ENCODE measurements at places on chromosomes 5 and 9.

DNA sequence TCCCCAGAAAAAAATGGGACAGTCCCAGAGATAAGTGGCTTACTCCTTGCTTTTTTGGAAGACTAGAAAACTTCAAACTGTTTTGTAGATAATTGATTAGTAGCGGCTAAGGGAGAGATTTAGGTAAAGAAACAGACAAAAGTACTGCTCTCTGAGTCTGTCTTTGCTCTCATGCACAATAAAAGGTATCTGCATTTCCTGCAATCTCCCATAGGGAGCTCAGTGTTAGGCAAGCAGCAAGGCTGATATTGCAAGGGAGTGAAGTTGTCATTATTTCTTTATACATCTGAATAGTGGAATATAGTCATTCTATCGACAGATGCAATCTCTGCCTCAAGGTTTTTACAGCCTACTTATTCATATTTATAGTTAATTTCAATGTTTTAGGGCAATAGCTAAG lies 54.9 kb upstream of the CAMK4 start:
- no peak for DNase-seq

DNA sequence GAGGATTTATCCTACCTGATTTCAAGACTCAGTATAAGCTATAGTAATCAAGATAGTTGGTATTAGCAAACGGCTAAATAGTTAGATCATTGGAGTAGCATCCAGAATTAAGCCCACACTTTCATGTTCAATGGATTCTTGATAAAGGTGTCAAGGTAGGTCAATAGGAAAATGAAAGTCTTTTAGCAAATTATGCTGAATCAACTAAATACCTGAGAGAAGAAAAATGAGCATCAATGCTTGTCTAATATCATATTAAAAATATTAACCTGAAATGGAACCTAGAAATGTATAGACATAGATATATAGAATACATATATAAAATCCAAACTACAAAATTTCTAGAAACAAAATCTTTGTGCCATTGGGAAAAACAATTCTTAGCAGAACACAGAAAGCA lies 685.6 kb downstream of the DTWD2 start:
- DNase-seq = no peak

GRCh38 chr5:128083811-128084227 lies 253 bp downstream of the SLC12A2 start:
- DNase-seq = no peak

GRCh38 chr9:127707766-127708165 lies 978 bp downstream of the CFAP157 start:
- DNase-seq = peak; percentile 73

DNA sequence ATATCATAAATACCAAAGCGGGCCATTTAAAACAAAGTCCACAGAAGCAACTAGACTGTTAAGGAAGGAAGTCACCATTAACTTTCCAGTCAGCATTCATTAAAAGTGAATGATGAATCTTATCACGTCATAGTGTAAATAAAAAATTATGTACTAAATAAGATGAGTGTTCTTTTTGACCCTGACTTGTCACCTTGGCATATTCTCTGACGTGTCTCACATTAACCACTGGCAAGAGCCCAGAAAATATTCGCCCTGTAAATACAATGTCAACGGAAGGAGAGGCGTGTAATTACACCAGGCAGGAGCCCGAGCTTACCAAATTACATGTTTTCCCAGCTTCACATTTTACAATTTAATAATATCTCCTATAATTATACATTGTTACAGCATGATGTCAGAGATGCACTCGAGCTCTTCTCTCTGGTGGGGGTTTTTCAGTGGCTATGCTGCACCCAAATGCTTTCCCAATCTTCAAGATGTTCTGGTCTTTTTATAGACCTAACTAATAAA lies 29.3 kb upstream of the UBE2QL1 start:
- no peak for DNase-seq

DNA sequence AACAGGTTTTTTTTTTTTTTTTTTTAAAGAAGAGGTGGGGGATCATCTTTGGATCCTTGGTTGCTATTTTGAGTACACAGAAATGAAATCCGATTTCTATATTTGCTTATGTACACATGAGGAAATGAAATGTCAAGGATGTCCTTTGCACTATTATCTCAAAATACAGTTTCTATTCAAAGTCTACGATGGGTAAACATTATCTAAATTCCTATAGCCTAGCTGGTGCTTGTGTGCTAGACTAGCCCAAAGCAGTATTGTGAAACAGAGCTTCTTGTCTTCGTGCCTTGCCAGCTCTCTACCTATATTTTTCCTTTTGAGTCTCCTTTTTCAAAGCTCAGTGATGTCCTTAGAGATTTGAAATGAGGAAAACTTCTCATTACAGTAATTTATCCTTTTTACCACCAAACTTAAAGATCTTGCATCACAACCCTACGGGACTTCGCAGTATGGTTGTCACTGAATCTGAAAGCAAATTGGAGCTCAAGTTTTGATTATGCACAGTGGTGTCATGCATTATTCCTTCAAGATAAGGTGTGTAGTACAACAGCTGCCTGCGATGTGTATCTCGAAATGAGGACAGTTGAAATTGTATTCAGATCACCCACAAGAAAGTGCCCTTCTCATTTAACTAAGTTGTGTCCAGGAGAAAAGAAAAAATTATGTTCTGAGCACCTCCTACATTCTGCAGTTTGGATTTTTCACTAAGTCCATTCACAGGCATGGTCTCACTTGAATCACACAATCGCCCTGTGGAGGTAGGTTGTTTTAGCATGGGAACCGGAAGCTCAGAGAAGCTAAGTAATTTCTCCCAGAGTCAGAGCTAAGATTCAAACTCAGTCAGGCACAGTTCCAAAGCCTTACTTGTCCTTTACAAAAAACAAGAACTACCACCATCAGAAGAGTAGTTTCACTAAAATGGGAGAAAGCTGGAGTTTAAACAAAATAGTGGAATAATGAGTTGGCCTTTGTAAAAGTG lies 379.0 kb downstream of the GLIS3 start:
- DNase-seq = no peak

- DNase-seq = no peak
Observed at GRCh38 chr5:126561908-126562307, 33.1 kb downstream of the ALDH7A1 start.
